ENCODE measurements at places on chromosomes 3 and 15.
A peak's percentile ranks its signal among the peaks of the same experiment; 100 is the strongest.

DNA sequence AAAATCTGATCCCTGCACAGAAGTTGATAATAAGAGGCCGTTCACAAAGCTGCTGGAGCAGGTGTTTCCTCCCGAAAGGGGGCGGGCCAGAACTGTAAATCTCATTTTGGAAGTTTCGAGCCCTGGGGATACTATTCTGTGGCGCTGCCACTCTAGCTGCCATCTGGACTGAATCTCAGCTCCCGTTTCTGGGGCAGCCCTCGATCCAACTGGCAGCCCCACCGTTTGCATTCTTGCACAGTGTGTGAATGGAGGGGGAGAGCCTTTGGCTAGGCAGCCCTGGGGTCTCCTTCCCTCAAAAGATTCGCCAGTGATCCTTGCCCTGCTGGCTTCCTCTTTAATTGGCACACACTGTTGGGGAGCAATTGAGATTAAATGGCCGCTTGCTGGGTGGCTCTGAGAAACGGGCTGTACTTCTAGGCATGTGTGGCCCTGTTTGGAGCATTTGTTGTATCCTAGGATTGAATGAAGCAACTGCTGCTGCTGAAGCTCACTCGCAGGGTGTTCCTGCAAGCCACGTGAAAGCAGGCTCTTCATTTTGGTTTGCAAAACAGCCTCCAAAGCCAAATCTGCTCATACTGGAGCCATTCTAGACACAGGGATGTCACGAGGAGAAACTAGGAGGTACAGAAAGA, 57.2 kb upstream of the TOPAZ1 start:
- peak; percentile 77 for DNase-seq

DNA sequence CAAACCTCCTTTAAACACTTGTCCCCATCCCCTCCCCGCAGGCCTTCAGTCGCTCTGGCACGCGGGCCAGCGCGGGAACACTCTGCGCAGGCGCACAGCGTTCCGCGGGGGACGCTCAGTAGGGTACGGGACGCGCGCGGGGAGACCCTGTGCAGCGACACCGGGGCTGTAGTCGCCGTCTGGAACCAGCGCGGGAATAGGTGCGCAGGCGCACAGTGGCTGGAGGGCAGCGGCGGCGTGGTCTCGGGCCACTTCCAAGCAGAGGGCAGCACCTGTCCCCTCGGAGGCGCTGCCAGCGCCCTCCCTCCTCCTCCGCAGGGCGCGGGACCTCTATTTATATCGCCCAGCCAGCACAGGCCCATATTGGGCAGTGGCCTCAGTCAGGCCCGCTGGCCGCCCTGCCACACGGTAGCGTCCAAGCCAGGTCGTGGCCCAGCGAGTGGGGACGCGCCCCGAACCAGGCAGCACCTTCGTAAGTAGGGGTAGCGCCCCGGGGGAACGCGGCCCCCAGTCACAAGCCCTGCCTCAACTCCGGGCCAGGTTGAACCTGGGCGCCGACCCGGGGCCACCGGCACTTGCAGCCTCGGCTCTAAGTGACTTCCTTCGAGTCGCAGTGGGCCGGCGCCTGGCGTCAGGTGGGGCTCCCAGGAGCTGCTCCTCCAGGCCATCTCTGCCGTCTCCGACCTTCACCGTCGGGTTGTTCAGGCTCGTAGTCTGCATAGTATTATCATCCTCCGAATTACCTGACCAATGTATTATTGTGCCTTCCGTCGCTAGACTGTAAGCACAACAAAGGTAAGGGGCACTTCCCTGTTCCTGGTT, at the start of gene KBTBD12:
Gene KBTBD12, plus strand, starts transcription at position 118 of the 822 bp plus-strand sequence. CDS start 7,830 bp downstream, outside the sequence.
- DNase-seq = peak; percentile 86

- no peak for DNase-seq
Measured at GRCh38 chr3:128714887-128715491, 11.0 kb upstream of the RAB7A start.

DNA sequence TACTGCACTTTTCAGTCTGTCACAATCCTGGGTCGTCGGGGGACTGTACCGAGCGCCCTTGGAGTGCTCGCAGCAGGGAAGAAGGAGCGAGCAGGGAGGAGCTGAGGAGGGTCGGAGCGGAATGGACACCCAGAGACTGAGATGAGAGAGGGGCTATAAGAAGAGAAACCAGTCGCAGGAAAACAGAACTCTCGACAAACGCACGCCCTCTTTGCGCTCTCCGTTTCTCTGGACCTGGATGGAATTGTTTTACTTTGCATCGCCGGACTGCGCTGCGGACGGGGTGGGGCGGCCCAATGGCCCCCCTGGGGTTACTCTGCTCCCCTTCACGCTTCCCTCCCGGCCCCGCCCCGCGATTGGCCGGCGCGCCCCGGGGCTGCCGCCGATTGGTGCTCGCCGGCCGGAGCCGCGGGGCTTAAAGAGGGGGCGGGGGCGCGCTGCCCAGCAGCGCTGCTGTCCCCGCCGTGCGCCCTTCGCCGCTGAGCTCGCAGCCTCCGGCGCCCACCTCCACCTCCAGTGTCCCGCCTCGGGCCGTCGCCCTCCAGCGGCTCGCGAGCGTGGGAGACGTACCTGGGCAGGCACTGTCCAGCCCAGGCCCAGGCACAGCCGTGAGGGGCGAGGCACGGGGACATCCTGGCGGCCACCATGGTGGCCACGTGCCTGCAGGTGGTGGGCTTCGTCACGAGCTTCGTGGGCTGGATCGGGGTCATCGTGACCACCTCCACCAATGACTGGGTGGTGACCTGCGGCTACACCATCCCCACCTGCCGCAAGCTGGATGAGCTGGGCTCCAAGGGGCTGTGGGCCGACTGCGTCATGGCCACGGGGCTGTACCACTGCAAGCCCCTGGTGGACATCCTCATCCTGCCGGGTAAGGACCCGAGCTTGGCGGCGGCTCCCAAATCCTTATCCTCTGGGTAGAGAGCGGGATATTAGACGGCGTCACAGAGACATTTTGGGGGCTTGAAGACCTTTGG, at the start of gene CLDN11:
Gene CLDN11, plus strand, starts transcription at position 447 of the 977 bp plus-strand sequence. Its CDS starts 199 bp downstream, at position 646.
- peak; percentile 87 for DNase-seq

- no peak for DNase-seq
Measured at GRCh38 chr3:97810779-97811390, 10.9 kb upstream of the CRYBG3 start.

- no peak for DNase-seq
Measured at GRCh38 chr3:184601576-184602371, 40.2 kb downstream of the EPHB3 start.

- peak; percentile 17 for DNase-seq
Measured at GRCh38 chr15:78370013-78370412, 29.9 kb downstream of the CRABP1 start.

DNA sequence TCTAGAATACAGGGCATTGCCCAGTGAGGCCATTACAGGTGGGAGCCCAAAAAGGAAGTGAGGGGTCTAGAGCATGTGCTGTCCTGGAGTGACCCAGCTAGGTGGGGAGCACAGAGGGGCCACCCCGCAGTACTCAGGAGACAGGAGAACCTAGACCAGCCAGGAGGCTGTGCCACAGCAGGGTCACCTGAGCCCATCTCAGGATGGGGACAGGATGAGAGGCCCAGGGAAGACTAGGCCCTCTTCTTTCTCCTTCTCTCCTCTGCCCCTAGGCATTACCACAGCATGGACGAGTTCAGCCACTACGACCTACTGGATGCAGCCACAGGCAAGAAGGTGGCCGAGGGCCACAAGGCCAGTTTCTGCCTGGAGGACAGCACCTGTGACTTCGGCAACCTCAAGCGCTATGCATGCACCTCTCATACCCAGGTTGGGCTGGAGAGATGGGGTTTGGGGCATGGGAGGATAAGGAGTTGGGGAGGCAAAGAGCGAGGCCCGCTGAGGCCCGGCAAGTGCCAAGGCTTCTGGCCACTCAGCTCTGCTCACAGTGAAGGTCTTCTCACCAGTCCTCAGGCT, 20.6 kb downstream of the LOXL1 start:
- DNase-seq = no peak

GRCh38 chr3:59267021-59267420, 217.2 kb upstream of the CFAP20DC start:
- DNase-seq = no peak
